ENCODE measurements at places on chromosomes 4 and X. TPM values are rescaled to one million over a fixed set of nuclear protein-coding genes. Genes with fewer than 3 reads are reported as not detected.

DNA sequence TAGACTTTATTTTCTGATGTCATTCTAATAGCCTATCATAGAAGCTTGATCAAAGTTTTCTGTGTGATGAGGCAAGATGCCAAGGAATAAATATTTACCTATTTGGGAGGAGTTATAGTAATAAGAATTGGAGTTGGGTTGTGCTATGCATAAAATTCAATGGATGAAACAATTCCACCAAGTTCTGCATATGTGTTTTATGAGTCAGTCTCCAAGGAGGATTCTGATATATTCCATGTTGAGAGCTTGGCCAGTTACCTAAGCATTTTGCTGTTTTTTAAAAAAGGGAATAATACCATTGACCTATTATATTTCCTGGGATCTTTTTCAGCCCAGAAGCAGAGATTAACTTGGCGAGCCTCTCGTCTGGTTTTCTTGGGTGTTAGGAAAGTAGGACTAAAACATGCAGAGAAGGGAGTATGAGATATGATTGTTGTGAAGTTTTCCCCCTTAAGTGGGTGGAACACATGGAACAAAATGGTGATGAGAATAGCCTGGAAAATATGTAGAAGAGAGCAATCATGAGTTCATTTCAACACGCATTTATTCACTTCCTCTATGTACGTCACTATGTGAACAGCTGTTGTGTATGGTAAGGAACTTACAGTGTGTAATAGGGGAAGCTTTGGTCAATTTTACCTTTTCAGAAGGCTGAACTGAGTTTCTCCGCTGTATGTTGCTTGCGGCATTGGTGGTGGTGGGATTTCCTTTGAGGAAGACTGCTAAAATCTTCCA lies 39.2 kb downstream of the POLA1 start:
- no peaks in the 10 kb centered on the region for H3K4me1 ChIP-seq
- no peak overlapping the region for H3K27ac ChIP-seq
- no peak for DNase-seq

- H3K4me1 ChIP-seq, result no peaks in the 10 kb centered on the region
- no peak for DNase-seq
- H3K27me3 ChIP-seq, result no peaks in the 10 kb centered on the region
- H3K27ac ChIP-seq, result no peak overlapping the region
- no peak overlapping the region for H3K4me3 ChIP-seq
- H3K36me3 ChIP-seq, result no peaks in the 10 kb centered on the region
Measured at GRCh38 chrX:6384371-6384770, 150.5 kb downstream of the VCX3A start.

GRCh38 chrX:102129473-102129872 lies 4.0 kb downstream of the TCEAL2 start:
- H3K4me1 ChIP-seq, result no peaks in the 10 kb centered on the region
- no peaks in the 10 kb centered on the region for H3K27me3 ChIP-seq
- no peaks in the 10 kb centered on the region for H3K36me3 ChIP-seq
- DNase-seq, result no peak

DNA sequence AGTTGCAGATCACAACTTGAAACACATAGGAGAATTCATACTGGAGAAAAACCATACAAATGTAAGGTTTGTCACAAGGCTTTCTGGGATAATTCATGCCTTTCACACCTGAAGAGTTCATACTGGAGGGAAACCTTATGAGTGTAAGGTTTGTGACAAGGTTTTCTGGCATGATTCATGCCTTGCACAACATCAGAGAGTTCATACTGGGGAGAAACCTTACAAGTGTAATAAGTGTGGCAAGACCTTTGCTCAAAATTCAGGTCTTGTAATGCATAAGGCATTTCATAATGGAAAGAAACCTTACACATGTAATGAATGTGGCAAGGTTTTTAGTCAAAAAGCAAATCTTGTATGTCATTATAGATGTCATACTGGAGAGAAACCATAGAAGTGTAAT lies 58.8 kb upstream of the ENPEP start:
- no peaks in the 10 kb centered on the region for H3K36me3 ChIP-seq
- H3K4me3 ChIP-seq, result no peak overlapping the region
- no peaks in the 10 kb centered on the region for H3K27me3 ChIP-seq
- no peak for DNase-seq
- no peak overlapping the region for H3K27ac ChIP-seq
- H3K4me1 ChIP-seq, result no peaks in the 10 kb centered on the region

GRCh38 chr4:62644372-62644771 lies 1444.2 kb downstream of the ADGRL3 start:
- H3K36me3 ChIP-seq, result no peaks in the 10 kb centered on the region
- DNase-seq, result no peak
- H3K4me3 ChIP-seq, result no peak overlapping the region
- no peak overlapping the region for H3K27ac ChIP-seq
- H3K4me1 ChIP-seq, result no peaks in the 10 kb centered on the region

- peak; percentile 37 for DNase-seq
- H3K4me3 ChIP-seq, result peak overlapping the region; percentile 47
- no peaks in the 10 kb centered on the region for H3K4me1 ChIP-seq
Measured at GRCh38 chrX:71492231-71493065, 40.5 kb upstream of the OGT start.

DNA sequence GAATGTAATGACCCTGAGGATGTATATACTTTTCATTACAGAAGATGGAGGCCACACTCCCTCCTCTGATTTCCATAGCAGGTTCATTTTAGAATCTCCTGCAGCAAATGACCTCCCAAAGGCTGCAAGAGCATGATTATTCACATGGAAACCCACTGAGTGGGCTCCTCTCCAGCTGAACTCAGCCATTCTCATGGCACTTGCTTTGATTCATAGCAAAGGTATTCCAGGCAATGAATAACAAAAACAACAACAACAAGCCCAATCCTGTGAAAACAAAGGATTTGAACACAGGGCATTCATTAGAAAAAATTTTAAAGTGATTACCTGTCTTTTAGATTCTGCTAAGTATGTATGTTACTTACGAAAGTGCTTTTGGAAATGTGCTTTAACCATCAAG lies 894.0 kb upstream of the FRG1 start:
- H3K27ac ChIP-seq, result no peak overlapping the region
- no peaks in the 10 kb centered on the region for H3K4me1 ChIP-seq
- H3K4me3 ChIP-seq, result no peak overlapping the region
- no peak for DNase-seq
- H3K36me3 ChIP-seq, result no peaks in the 10 kb centered on the region
- H3K27me3 ChIP-seq, result no peaks in the 10 kb centered on the region

DNA sequence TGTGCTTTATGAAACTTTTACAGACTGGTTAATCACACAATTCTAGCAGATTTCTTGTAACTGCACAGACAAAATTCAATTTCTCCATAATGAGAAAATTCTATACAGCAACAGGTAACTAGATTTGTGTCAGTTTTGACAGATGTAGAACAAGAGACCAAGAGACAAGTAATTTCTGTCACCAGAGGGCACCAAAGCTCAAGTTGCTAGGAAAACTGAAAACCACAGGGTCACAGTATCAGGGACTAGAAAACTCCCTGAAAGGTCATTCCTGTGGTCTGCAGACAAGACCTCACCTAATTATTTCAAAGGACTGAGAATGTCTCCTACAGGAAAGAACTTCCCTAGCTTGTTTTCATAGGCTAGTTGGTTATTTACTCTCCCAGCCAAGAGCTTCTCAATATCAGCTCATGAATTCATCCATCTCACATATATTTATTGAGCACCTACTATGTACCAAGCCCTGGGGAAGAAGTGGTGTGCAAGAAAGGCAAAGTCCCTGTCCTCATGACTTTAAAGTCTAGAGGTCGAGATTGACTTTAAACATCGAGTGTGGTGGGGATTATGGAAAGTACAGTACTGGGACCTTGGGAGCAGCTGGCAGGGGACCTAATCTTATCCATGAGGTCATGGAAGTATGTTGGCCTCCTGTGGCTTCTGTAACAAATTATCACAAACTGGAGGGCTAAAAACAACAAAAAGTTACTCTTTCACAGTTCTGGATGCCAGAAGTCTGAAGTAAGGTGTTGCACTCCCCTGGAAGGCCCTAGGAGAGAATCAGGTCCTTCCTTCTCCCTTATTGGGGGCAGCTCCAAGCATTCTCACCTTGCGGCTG lies 47.8 kb upstream of the SETD7 start:
- no peaks in the 10 kb centered on the region for H3K4me1 ChIP-seq
- H3K27ac ChIP-seq, result no peak overlapping the region
- no peaks in the 10 kb centered on the region for H3K36me3 ChIP-seq
- H3K27me3 ChIP-seq, result no peaks in the 10 kb centered on the region
- no peak for DNase-seq
- no peak overlapping the region for H3K4me3 ChIP-seq

- no peak for DNase-seq
- no peak overlapping the region for H3K27ac ChIP-seq
- H3K4me3 ChIP-seq, result no peak overlapping the region
Measured at GRCh38 chr4:100208964-100209363, 18.7 kb upstream of the DDIT4L start.

GRCh38 chr4:149715822-149716585 lies 99.6 kb downstream of the IQCM start:
- no peaks in the 10 kb centered on the region for H3K36me3 ChIP-seq
- no peak overlapping the region for H3K4me3 ChIP-seq
- no peaks in the 10 kb centered on the region for H3K4me1 ChIP-seq
- no peak overlapping the region for H3K27ac ChIP-seq
- H3K27me3 ChIP-seq, result no peaks in the 10 kb centered on the region

DNA sequence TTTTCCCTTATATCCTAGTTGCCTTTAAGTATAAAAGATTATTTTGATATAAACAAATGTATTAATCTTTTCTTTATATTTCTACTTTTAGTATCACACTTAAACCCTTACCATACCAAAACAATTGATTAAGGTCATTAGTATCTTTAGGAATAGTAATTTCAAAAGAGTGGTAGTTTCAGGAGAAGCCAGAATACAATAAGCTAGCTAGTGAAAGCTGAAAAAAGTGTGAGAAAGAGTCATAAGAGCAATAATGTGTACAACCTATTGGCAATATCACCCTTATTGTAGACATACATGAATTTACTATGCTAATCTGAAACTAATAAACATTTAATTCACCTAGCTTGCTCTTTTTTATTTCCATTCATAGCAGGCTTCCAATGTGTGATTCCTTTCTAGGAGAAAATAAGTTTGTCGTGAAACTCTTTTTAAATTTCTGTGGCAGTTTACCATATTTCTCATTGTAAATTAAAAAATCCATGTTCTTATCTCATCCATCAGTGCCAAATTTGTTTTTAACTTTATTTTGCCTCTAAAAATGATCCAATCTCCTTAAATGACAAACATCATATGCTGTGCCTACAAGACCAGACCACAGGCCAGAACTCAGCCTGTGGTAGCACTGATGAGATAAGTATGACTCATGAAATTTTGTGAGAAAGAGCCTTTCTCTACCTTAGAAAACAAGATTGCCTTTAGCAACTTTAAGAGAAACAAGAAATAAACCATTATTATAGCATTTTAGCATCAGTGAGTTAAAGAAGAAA lies 8.1 kb downstream of the NEK1 start:
- H3K4me3 ChIP-seq, result no peak overlapping the region
- no peak overlapping the region for H3K27ac ChIP-seq
- no peak for DNase-seq
- no peaks in the 10 kb centered on the region for H3K36me3 ChIP-seq
- H3K27me3 ChIP-seq, result no peaks in the 10 kb centered on the region

DNA sequence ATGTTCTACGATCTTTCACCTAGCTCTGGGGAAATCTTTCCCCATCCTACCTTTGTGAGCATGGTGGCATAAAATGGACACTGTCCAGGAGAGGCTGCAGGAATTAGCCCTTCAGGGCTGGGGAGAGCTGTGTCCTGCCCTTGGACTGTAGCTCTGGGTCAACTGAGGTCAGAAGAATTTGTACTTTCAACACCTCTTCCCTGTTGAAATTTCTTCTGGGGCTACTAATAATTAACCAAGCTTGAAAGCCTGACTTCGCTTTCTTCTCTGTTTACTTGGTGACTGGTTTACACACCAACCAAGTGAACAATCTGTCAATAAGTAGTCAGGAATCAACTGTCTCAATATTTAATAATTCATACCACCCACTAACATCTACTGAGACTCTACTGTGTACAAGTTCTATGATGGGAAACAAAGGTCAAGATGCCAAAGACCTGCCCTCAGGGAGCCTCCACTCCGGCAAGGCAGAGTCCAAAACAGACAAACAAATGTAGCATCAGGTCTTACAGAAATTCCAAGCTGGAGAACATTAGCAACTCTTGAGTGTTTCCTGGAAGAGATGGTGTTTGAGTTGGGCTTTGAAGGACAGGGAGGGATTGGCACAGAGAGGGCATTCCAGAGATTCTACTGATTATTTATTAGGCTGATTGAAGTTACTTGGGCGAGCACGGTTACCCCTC lies 113.1 kb downstream of the ENPP6 start:
- no peak overlapping the region for H3K27ac ChIP-seq
- no peaks in the 10 kb centered on the region for H3K4me1 ChIP-seq
- DNase-seq, result no peak
- H3K36me3 ChIP-seq, result no peaks in the 10 kb centered on the region
- H3K27me3 ChIP-seq, result no peaks in the 10 kb centered on the region

DNA sequence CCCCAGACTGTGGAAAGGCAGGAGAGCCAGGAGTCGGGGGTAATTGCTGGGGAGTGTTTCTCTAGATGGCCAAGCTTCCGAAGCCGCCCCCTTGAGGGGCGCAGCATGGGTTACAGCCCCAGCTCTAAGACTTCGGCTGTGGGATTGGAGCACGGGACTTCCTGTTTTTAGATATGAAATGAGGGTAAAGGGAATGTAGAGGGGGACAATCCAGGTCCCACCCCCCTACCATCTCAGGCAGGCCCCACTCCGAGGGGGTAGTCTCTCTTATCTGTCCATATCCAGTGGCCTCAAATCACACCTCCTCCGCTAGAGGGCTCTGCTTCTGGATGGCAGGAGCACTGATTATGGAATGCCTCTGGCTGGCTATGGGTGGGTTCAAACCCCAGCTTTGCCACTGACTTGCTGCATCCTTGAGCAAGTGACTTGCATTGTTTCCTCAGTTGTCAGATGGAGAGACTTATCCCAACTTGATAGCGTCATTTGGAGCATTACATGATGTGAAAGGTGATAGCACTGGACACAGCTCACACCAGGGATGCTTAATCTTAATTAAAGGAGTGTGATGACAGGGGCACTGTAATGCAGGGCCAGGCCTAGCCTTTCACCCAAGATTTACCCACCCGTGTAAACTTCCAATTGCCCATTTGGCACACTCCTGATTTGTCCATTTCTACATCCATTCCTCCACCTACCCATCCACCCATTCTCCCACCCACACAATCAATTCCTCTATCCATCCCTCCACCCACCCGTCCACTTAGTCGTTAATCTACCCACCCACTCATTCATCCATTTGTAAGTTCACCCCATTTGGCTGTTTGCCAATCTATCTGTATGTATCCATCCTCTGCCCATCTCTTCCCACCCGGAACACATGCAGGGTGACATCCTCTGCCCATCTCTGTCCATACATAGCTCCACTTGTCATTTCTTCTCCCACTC lies 848 bp upstream of the KCND1 start:
- peak; percentile 30 for DNase-seq
- no peaks in the 10 kb centered on the region for H3K36me3 ChIP-seq
- peak overlapping the region; percentile 22 for H3K4me3 ChIP-seq

SHROOM3 gene
- 3.3 TPM for total RNA-seq

VCX3A gene
- not detected for total RNA-seq

INPP4B gene
- 51.5 TPM for total RNA-seq

PDZD11 gene
- total RNA-seq, result 23.5 TPM

CDKL2 gene
- 1.2 TPM for total RNA-seq

RBMXL3 gene
- not detected for total RNA-seq

PPP4R3C gene
- total RNA-seq, result not detected

Measured in uterus (tissue), 4 donors.